ENCODE measurements at places on chromosomes 6 and 20.

DNA sequence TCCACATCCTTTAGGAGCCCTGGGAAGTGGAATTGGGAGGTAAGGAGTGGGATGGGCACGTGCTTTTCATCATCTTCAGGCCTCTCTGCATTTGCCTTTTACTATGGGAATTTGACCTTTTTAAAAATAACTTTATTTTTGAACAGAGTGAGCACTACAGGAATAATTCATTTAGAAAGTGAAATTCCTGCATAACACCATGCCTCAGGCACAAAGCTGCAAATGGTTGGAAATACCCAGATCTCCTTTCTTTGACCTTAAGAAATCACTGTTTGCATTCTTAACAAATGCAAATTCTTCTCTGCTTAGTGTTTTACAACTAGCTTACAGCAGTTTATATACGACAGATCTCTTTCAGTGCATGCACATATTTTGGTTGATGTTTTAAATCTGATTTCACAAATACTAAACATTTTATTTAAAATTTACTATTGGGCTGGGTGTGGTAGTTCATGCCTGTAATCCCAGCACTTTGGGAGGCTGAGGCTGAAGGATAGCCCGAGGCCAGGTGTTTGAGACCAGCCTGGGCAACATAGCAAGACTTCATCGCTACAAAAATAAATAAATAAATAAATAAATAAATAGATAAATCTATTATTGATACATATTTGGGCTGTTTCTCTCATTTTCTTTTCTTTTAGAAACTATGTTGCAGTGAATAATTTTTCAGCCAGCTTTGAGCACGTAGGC, 24.5 kb downstream of the CST8 start:
- no peak for DNase-seq

- no peak for DNase-seq
These were observed 21.1 kb downstream of the AHCY start for GRCh38 chr20:34282041-34282440.

GRCh38 chr20:62123450-62124118, 1.3 kb downstream of the LSM14B start:
- no peak for DNase-seq

- peak; percentile 44 for DNase-seq
These were observed 2.5 kb upstream of the FASTKD5 start for GRCh38 chr20:3162080-3162611.

DNA sequence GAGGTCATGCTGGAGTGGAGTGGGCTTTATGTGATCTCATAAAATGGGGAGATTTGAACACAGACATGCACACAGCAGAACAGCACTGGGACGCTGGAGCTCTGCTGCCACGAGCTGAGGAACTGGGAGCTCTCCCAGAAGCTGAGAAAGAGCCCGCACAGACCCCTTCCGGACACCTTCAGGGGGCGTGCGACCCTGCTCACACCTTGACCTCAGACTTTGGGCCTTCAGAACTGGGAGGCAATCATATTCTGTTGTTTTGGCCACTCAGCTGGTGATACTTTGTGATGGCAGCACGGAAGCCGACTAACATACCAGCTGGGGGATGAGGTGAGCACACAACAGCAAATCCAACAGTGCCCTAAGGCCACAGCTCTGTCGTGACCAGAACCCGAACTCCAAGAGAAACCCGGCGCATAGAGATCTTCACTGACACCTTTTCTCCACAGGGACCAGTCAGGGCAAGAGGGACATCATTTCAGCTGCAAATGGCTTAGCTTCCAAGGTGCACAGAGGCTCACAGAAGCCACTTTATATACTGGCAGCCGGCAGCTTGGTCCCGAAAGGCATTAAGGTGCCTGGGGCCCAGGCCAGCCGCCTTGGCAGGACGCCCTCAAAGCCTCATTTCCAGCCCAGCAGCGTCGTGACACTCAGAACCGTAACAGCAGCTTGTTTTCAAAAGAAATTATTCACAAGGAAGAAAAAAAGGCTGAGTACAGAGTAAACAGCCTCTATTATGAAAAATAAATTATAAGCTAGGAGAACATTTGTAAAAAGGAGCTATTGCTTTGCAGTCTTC, 89.3 kb downstream of the RNASET2 start:
- DNase-seq, result peak; percentile 69

DNA sequence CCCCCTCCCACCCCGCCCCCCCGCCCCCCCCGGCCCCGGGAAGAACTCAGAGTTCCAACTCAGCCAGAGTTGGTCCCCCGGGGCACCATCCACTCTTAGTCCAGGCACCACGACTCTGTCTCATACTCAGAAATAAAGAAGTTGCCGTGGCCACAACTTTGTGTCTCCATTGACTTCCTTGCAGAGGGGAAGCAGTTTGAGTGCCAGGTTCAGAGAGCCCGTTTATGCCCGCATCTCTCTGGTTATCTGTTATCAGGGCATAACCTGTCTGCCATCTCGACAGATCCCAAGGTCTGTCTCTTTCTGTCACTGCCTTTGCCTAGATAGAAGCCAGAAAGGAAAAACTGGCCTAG, 605 bp downstream of the CDC5L start:
- DNase-seq, result no peak

GRCh38 chr6:16624636-16625290, 136.5 kb downstream of the ATXN1 start:
- DNase-seq, result no peak

GRCh38 chr20:25339608-25340007, 51.0 kb downstream of the ABHD12 start:
- no peak for DNase-seq

DNA sequence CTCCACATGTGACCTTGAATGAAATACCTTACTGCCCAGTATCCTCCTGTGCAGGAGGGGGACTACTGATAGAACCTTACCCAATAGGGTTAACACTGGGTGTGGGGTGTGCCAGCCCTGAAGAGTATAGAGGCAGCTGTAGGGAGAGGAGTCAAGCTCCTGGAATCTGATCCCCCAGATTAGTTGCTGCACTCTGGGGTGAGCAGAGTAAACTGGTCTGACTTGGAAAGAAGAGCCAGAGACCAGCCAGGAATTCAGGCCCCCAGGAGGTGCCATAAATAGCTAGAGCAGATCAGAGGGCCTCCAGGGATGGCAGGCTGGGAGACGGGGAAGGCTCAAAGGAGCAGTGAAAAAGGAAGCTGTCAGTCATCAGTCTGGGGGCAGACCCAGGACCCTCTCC, 3.5 kb upstream of the APOBEC2 start:
- DNase-seq, result no peak

- DNase-seq, result no peak
These were observed 109.5 kb downstream of the CLVS2 start for GRCh38 chr6:123105561-123105960.

- DNase-seq, result no peak
These were observed 1.9 kb downstream of the SNX5 start for GRCh38 chr20:17966432-17967310.

GRCh38 chr20:49983848-49984408, 1.1 kb downstream of the SNAI1 start:
- DNase-seq, result no peak

DNA sequence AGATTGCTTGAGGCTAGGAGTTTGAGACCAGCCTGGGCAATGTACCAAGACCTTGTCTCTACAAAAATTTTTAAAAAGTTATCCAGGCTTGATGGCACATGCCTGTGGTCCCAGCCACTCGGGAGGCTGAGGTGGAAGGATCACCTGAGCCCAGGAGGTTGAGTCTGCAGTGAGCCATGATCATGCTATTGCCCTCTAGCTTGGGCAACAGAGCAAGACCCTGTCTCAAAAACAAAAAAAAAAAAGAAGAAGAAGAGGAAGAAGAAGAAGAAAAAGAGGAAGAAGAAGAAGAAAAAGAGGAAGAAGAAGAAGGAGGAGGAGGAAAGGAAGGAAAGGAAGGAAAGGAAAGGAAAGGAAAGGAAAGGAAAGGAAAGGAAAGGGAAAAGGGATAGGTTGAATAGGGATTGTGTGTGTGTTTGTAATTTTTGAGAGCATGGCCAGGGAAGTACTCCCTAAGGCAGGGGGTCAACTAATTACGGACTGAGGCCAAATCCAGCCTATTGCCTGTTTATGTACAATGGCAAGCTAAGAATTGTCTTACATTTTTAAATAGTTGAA, 43.0 kb upstream of the ZNF217 start:
- DNase-seq, result no peak

DNA sequence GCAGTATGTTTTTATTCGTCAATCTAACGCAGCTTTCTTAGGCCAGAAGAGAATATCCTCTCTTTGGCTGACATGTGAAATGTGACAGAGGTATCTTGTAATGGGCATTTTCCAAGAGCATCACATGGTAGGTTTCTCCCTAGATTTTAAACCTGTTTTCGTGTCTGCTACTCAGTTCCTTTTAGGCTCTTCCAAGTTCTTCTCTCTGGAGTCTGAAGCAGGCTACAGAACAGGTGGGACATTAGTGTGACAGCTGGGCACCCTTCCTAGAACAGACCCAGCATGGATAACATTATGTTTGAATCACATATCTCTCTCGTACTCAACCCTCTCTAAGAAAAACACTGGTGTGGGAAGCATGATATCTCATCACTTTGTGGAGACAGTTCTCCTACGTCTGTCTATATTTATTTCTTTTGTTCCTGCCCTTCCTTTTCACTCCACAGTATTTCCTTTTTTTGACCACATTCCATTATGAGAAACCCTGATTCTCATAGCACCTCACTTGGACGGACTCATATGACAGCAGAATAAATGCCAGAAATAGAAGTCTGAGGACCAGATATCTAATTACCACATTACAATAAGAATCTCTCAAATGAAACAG, 263.4 kb downstream of the NKAIN2 start:
- DNase-seq, result peak; percentile 88
